Left colon (tissue), 2 donors: ENCODE measurements at places on chromosomes 11 and 22. TPM values are rescaled to one million over a fixed set of nuclear protein-coding genes. Genes with fewer than 3 reads are reported as not detected.

The PANX2 gene
- total RNA-seq: 0.09 TPM

The SEC14L6 gene
- 0.27 TPM for total RNA-seq

The EMID1 gene
- 4.9 TPM for total RNA-seq

- peak; percentile 91 for DNase-seq
These were observed 50.3 kb downstream of the TEAD1 start for GRCh38 chr11:12724301-12725054.

DNA sequence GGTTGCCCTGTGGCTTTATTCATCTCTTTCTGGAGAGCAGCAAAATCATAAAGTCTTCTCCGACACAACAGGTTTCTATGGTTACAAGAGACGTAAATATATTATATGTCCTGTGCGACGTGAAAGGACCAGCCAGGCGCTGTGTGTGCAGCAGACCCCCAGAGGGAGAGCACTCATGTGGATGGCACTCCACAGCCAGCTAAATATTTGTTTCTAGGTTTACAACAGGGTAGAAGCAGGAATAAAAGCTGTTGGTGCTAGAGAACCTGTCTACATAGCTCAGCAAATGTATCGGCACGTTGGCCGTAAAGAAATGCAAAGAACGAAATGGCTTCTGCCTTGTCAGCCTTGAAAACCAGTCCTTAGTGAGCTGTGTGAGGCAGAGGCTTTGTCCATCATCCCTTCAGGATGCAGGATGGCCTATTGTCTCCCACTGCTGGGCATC is 133.8 kb upstream of the PITPNB start:
- no peak for DNase-seq

- DNase-seq: no peak
These were observed 36.0 kb upstream of the ACCSL start for GRCh38 chr11:44011797-44012196.

DNA sequence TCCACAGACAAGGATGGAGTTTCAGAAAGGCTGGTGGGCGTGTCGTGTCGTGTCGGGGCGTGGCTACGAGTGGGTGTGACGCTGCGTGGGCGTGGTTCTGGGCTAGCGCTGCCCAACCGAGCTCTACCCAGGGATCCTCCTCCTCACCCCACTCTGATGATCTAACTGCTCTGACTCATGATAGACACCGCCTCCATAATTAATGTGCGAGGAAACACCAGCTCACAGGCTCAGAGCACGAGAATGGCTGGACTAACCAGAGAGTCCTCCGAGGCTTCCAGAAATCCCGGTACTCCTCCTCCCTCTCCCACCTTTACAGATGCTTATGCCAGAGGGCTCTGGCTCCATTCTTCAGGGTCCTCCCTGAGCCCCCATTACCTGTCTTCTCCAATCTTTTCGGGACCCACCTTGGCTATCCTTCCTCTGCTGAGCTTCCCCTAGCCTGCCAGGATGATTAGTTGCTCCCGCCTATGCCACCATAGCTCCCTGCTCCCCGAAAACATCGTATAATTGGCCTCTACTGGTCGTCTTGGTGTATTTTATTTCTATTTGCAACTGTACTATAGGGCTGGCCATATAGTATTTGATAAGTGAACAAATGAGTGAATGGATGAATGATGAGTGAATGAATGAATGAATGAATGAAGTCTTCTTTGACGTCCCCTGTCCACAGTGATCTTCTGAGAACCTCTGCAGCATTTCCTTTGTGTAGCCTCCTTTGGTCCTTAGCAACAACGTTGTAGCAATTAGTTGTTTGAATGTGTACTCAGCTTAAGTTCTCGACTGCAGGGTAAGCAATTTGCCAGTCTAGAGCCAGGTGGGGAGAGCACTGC is 21.7 kb downstream of the TMPRSS13 start:
- peak; percentile 91 for DNase-seq

- no peak for DNase-seq
These were observed 61.9 kb downstream of the ARHGEF12 start for GRCh38 chr11:120398132-120398531.

DNA sequence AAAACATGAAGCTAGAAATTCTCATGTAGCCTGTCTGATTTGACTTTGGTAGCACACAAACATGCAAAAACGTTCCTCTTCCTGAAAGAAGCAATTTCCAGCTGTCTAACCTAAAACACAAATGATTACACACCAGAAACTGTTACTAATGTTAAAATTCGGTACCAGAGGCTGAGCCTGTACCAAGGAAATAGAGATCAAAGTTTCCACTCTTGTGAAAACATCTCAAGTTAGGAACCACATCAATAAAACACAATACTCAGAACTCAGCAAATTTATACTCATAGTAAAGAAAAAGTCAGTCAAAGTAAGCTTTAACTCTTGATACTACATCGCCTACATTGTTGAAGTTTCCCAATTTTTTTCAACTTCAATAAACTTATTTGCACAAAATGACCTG is 107.8 kb downstream of the FCHSD2 start:
- DNase-seq: no peak

DNA sequence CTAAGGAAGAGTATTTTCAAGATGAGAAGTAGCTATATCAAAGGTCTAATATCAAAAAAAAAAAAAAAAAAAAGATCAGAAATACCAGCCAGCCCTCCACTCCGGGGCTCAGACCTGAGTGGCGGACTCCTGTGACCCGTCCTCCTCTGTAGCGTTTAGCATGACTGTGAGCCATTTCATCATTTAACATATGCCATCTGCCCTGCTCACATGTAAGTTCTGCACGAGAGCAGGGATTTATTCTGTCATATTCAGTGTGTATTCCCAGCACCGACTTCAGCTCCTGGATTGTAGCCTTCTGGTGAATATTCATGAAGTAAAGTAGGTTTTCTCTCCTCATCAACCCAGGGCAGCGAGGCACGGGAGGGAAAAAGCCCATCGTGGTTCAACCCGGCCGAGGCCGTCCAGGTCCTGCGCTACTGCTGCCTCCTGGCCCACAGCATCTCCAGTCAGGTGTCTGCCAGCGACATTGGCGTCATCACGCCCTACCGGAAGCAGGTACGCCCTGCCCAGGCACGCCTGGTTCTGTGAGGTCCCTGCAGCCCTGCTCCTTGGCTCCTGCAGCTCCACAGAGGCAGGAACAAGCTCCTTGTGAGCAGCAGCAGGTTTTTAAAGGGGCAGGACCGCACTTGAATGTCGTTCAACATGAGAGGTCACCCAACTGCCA is 12.7 kb upstream of the PANX2 start:
- peak; percentile 74 for DNase-seq

- DNase-seq: no peak
These were observed 277.8 kb downstream of the MN1 start for GRCh38 chr22:27523711-27524110.

DNA sequence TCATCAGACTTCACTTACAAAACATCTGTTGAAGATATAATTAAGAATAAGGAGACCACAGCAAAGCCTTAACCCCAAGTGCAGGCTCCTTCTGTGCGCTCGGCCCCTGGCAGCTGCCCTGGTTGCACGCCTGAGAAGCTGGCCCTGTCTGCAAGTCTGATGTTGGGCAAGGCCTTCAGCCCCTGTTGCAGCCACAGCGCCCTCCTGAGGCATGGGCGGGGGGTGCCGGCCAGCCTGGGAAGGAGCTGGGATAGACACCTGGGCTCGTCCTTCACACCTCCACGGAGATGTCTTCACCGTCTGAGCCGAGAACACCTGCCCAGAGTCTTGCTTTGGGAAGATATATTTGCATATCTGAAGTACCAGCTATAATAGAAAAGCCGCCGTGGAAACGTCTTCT is 104.1 kb downstream of the MPPED1 start:
- no peak for DNase-seq

DNA sequence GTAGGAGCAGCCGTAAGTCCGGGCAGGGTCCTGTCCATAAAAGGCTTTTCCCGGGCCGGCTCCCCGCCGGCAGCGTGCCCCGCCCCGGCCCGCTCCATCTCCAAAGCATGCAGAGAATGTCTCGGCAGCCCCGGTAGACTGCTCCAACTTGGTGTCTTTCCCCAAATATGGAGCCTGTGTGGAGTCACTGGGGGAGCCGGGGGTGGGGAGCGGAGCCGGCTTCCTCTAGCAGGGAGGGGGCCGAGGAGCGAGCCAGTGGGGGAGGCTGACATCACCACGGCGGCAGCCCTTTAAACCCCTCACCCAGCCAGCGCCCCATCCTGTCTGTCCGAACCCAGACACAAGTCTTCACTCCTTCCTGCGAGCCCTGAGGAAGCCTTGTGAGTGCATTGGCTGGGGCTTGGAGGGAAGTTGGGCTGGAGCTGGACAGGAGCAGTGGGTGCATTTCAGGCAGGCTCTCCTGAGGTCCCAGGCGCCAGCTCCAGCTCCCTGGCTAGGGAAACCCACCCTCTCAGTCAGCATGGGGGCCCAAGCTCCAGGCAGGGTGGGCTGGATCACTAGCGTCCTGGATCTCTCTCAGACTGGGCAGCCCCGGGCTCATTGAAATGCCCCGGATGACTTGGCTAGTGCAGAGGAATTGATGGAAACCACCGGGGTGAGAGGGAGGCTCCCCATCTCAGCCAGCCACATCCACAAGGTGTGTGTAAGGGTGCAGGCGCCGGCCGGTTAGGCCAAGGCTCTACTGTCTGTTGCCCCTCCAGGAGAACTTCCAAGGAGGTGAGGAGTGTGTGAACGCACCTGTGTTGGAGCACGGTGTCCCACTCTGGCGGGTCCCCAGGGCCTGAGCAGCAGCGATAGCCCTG is at the start of gene TAGLN:
TSS of gene TAGLN (plus strand) at position 318 of the 863 bp plus-strand sequence. CDS start 3,644 bp downstream, outside the sequence.
- DNase-seq: peak; percentile 83

DNA sequence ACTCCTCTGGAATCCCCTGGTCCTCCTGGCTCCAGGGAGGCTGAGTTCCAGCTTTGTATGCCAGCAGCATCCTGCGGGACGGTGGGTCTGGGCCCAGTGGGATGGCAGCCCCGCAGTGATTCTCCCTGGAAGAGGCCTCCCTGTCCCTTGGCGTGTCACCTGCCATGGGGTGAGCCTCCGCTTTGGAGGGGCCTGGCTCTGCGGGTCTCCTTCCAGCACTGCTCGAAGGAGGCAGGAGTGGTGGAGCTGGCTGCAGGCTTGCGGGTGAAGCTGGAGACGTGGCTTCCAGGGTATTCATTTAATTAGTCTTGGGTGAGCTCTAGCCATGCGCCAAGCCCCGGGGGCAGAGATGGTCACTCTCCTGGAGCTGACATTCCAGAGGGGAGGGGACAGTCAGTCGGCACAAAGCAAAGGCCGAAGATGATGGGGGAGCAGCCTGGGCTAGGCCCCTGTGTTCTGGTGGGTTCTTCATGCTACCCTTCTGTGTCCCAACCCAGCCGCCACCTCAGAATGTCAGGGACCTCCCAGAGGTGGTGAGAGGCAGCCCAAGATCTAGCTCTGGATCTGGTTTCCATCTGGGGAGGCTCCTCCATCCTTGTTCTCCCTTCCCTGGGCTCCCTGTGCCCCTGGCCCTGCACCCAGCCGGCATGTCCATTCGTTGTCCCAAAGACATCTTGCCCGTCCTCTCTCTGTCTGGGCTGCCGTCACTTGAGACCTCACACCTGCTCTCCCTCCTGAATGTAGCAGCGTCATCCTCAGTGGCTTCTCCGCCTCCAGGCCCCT is 1332.5 kb downstream of the BRD1 start:
- DNase-seq: no peak

GRCh38 chr22:38097058-38097457 is 13.1 kb upstream of the SLC16A8 start:
- DNase-seq: no peak
